ENCODE measurements at places on chromosomes 13 and 19.

- no peak for DNase-seq
Measured at GRCh38 chr13:39364947-39365468, 238.0 kb downstream of the LHFPL6 start.

DNA sequence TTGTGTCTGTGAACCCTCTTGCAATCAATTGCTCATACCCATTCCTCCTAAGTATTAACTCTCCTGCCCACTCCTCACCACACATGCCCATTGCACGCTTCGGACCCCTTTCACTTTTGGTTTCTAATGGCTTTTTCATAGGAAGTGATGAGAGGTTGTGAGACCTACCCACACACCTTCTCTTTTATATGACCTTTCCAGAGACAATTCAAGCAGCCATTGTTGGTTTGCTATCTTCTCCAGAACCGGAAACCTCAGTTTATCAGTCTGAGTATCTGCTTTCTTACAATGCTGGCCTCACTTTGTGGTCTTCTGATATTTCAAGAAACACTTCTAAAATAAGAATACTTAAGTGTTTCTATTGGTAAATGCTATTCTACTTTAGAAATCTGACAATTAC is 1550.8 kb upstream of the SLC10A2 start:
- no peak for DNase-seq

- no peak for DNase-seq
Measured at GRCh38 chr13:101648766-101649487, 196.5 kb downstream of the ITGBL1 start.

DNA sequence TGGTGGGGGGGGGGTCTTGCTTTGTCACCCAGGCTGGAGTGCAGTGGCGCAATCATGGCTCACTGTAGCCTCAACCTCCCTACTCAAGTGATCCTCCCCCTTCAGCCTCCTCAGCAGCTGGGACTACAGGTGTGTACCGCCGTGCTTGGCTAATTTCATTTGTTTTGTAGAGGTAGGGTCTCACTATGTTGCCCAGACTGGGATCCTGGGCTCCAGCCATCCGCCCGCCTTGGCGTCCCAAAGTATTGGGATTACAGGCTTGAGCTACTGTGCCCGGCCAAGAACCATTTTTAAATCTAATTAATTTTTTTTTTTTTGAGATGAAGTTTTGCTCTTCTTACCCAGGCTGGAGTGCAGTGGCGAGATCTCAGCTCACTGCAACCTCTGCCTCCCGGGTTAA is 18.2 kb upstream of the JUND start:
- no peak for DNase-seq

DNA sequence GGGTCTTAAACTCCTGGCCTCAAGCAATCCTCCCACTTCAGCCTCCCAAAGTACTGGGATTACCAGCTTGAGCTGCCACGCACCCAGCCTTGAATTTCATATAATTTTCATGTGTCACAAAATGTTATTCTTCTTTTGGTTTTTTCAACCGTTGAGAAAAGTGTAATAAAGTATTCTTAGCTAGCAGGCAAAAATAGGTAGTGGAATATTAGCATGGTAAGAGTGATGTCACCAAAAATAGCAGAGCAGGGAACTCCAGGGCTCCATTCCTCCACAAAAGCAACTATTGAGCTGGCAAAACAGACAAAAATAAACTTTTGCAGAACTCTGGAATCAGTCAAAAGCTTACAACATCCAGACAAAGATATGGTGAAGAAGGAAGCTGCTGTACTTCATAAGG is 43.9 kb downstream of the FBN3 start:
- no peak for DNase-seq

Data from Right ventricle myocardium superior (tissue), 1 donor.